T47D (cell line): ENCODE measurements at places on chromosomes 6 and 20.

- no peak for DNase-seq
Observed at GRCh38 chr6:150191809-150192208, 49.0 kb downstream of the PPP1R14C start.

DNA sequence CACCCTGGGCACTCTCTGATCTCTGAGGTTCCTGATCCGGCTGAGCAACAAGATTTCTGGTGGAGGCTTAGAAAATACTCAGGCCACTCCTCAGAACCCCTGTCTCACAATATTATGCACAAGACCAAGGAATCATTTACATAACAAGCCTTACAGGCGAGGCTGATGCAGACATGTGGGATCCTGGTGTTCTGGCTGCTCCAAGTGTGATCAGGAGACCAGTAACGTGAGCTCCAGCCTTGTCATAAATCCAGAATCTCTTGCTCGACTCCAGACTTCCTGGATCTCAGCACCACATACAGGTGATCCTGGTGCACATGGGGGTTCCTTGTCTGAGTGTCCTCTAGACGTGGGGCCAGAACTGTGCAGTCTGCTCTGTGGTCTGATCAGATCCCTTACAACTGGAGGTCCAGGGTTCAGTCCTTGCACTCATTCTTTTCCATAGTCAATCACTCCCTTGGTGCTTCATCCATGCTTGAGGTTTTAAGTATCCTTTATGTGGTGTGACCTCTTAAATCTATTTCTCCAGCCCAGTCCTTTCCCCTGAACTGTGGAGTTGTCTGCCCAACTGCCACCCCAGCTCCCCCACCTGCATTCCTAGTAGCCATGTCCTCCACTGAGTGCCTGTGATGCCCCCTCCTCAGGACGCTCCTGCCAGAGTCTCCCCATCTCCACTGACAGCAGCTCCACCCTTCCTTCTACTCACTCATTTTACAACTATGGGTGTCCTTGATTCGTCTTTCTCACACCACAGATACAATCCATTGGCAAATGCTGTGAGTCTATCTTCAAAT lies 5.1 kb downstream of the HLA-C start:
- no peak for DNase-seq

- no peak for DNase-seq
Observed at GRCh38 chr6:34202329-34203201, 34.1 kb upstream of the HMGA1 start.

DNA sequence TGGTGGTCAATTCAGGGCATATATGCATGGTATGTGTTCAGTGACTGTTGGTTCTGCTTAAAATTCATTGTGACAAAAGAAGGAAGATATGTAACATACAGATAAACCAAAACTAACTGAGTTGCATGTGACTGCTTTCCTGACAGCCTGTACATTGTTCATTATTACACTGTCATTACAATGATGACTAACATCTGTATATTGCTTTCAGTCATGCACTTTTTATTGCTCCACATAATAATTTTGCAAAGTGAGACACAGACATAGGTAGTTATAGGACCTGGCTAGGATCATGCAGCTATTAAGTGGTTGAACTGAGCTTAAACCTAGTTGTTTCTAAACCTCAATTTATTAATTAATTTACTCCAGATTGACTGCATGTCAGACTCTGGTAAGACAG lies 703.2 kb downstream of the HDGFL1 start:
- no peak for DNase-seq

GRCh38 chr20:49245921-49246740 lies 26.9 kb downstream of the DDX27 start:
- peak; percentile 78 for DNase-seq

DNA sequence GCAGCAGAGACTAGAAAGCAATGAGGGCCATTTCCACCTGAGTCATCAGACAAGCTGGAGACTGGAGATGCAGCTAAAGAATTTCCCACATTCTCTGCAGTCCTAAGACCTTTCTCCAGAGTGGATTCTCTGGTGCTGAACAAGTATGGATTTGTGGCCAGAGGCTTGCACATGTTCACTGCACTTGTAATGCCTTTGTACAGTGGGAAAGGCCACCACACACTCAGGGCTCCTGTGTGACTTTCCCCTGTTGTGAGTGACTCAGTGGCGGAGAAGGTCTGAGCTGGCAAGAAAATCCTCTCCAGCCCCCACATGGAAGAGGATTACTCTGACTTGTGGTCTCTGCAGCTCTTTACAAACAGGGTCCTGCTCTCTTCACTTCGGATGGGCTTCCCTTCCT lies 192.3 kb downstream of the C6orf118 start:
- DNase-seq: no peak

- DNase-seq: no peak
Observed at GRCh38 chr6:21998582-21998981, 298.3 kb downstream of the PRL start.

GRCh38 chr6:111852725-111853124 lies 20.5 kb downstream of the FYN start:
- DNase-seq: peak; percentile 30

DNA sequence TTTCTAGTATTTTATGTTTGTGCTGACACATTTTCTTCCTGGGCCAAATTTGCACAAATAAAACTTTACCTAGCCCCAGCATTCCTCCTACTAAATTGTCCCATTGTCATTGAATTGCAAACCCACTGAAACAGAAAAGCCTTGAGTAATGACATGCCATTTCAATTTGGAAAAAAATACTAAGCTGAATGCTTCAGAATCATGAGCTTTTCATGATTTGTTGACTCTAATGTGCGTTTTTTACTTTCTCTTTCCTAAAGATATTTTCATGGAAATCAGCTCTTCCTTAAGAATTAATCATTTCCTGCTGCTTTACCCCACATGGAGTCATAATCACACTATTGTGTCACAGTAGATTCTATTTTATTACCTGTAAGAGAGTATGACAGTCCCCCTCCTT lies 47.4 kb downstream of the TRDN start:
- no peak for DNase-seq

GRCh38 chr6:157672726-157673412 lies 150.2 kb upstream of the SNX9 start:
- no peak for DNase-seq

DNA sequence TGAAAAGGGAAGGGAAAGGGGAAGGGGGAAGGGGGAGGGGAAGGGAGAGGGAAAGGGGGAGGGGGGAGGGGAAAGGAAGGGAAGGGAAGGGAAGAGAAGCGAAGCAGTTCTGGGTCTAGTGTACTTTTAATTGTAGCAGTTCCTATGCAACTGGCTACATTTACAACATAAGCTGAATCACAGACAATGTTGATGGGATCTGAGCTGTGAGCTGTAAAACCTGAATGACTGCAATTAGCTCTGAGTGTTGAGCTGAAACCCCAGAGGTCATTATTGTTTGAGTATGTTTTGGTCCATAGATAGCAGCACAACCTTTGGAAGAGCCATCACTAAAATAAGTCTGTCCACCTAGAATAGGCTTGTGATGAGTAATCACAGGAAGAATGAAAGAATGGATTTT lies 7.2 kb upstream of the ABHD12 start:
- peak; percentile 72 for DNase-seq

GRCh38 chr20:36173451-36173933 lies 19.0 kb downstream of the EPB41L1 start:
- DNase-seq: no peak

GRCh38 chr6:154981079-154981870 lies 13.8 kb upstream of the TIAM2 start:
- no peak for DNase-seq

GRCh38 chr6:14040042-14040441 lies 77.5 kb upstream of the CD83 start:
- no peak for DNase-seq

GRCh38 chr6:10583509-10583901 lies 62.4 kb downstream of the GCNT2 start:
- no peak for DNase-seq

- no peak for DNase-seq
Observed at GRCh38 chr6:40399888-40400457, 187.2 kb downstream of the LRFN2 start.

GRCh38 chr6:63272397-63272796 lies 47.4 kb downstream of the LGSN start:
- DNase-seq: peak; percentile 69

DNA sequence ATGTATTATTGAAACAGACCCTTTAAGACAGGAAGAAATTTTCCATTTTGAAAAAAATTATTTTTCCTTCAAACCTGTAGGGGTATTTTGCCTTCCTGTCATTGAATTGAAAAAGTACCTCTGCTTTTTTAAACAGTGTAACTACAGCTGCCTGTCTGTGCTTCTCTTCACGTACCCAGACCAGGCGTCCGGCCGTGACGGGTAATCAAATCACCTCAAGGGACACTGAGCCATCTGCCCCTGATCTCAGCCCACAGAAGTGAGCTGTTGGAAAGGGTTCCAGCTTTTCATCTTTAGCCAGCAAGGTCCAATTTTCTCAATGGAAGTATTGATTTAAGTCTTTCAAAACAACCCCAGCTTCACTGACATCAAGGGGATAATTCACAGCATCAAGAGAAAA lies 58.0 kb downstream of the SLC35D3 start:
- no peak for DNase-seq

- peak; percentile 50 for DNase-seq
Observed at GRCh38 chr6:144284783-144285547, at the start of gene UTRN. TSS of gene UTRN (plus strand) at chr6:144285335. CDS start at chr6:144291829, 6,494 bp downstream.

GRCh38 chr6:160393891-160394653 lies 45.9 kb downstream of the SLC22A3 start:
- no peak for DNase-seq

GRCh38 chr6:43246301-43247113 lies 3.2 kb downstream of the TTBK1 start:
- DNase-seq: peak; percentile 95

DNA sequence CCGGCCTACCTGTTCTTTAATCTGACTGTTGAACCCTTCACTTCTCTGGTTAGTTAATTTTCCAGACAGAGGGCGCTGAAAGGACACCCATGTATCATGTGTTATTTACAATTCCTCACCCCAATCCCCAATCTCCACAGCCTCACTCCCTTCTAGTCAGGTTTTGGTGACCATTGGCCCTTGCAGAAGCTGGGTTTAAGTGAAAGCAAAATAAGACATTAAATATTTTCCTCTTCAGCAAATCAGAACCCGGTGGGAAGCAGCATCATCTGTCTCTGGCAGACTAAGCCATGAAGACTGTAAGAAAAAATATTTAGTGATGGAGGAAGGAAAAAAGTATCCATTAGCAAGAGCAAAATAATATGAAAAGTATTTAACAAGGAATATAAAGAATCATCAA lies 9.4 kb upstream of the HLA-DQA1 start:
- DNase-seq: no peak
